Suprapubic skin (tissue), 4 donors: ENCODE measurements at places on chromosomes 7 and 10.

- DNase-seq: no peak
These were observed 214.2 kb upstream of the KAT6B start for GRCh38 chr10:74612195-74612594.

GRCh38 chr7:46745707-46746090 lies 824.6 kb upstream of the IGFBP3 start:
- DNase-seq: no peak

GRCh38 chr7:124566583-124566982 lies 199.0 kb downstream of the GPR37 start:
- no peak for DNase-seq

GRCh38 chr7:42127232-42127622 lies 109.8 kb downstream of the GLI3 start:
- no peak for DNase-seq

- DNase-seq: no peak
These were observed 844 bp downstream of the XPNPEP1 start for GRCh38 chr10:109922358-109922975.

GRCh38 chr10:109127363-109127762 lies 795.9 kb downstream of the XPNPEP1 start:
- DNase-seq: no peak

DNA sequence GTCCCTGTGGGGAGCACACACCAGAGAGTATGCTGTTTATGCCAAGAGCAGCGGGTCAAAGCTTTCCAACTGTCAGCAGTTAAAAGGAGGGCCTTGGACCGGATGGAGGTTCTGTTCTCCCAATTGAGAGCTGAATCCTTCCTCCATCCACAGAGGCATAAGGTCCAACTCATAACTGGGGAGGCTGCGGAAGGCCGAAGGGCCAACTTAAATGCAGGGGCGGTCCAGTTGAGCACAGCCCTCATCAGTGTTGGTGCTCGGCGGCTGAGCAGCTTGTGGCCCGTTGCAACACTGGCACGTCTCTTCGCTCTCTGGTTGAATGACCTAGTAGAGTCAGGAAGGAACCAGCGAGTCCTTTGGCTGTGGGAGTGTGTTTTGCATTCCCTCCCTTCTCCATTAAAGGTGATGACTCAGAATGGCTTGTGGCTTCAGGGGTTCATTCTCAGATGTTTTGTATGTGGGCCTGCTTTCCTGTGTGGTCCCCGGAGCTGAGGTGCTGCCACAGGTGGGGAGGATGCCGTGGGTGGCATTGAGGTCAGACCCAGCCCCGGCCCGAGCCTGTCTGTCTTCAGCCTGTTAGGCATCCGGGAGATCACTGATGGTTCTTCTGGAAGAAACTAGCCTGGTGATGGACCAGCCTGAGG lies 44.8 kb upstream of the DMBT1 start:
- no peak for DNase-seq

GRCh38 chr10:29227201-29227600 lies 61.7 kb upstream of the LYZL1 start:
- no peak for DNase-seq

DNA sequence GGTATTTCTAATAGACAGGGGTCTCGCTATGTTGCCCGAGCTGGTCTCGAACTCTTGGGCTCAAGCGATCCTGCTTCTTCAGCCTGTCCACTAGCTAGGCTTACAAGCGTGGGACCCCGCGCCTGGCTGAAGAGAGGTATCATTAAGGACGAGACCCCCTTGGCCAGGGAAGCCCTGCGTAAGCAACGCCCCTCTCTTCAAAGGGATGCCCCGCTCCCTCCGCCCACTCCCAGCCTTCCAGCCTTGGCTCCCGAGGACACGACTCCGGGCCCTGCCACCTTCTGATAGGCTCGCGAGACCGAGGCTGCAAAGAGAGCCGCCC lies 220 bp upstream of the ZKSCAN5 start:
- DNase-seq: peak; percentile 99

GRCh38 chr10:6704896-6705295 lies 124.8 kb upstream of the PRKCQ start:
- DNase-seq: no peak

DNA sequence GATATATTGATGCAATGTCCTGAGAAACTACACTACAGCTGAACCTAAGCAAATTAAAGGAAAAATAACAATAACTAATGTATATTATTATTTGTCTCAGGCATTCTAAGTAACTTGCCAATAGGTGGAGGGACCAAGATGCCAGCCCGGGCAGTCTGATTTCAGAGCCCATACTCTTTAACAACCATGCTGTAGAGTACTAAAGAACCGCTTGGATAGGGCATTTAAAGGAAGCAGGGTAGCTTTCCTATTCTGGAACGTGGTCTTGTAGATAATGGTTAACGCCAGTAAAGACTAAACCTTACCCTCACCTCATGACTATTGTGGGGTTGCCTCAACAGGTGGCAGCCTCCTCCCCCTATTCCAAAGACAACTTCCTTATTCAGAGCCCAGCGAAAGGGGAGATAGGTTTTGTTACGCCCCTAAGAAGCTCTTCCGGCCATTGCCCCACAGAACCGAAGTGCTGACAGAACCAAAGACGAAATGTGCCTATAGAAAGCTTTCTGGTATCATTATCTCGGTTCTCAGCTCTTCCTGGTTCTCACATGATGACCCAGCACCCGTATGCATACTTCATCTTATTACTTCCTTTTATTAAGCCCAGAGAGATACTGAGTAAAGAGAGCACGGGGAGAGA lies 707 bp upstream of the C1GALT1 start:
- no peak for DNase-seq

GRCh38 chr10:96341219-96342182 lies 17.3 kb downstream of the OPALIN start:
- no peak for DNase-seq

DNA sequence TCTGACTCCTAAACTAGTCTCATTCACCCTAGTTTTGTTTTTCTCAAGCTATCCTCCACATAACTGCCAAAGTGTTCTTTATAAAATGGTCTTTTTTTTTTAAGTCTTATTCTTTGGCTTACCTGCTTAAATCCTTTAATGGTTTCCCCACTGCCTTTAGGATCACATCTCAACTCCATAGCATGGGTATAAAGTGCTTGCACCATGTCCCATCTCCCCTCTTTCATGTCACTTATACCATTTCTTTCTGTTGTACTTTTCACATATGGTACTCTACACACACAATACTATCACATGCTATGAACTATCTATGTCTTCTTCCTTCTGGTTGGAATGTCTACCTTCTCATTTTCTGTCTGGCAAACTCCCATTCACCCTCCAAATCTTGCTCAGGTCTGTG lies 5.1 kb downstream of the MTPAP start:
- no peak for DNase-seq

DNA sequence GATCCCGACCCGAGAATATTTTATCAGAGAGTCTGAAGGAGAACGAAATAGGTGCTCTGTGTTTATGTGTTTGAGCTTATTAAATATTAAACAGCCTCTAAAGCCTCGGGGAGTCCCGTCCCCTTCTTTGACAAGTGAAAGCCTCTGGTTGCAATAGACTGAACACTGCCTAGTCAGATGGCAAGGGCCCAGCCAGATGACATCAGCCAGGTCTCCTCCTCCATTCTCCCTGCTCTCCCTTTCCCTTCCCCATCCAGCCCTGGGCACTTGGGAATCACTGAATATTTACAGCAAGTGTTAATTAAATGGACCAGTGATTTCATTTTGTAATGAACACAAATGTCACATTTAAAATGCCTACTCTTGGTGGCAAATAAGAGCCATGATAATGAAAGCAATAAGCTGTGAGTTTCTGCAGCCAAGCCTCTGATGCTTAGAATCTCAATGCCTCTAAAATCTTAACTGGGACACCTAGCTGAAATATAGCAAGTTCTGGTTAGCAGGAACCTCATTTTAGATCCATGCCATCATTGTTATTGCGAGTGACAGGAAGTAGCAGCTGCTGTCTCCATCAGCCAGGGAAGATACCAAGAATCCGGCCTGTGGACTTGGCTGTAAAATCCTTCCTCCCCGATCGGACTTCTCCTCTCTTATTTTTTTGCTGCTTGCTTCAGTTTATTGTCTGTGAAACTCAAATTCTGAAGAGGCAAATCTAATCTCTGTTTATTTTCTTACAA lies 202.1 kb downstream of the PRPF18 start:
- DNase-seq: no peak

GRCh38 chr10:110174201-110174600 lies 33.2 kb upstream of the MXI1 start:
- no peak for DNase-seq

GRCh38 chr10:100038561-100039071 lies 28.9 kb upstream of the DNMBP start:
- DNase-seq: no peak

DNA sequence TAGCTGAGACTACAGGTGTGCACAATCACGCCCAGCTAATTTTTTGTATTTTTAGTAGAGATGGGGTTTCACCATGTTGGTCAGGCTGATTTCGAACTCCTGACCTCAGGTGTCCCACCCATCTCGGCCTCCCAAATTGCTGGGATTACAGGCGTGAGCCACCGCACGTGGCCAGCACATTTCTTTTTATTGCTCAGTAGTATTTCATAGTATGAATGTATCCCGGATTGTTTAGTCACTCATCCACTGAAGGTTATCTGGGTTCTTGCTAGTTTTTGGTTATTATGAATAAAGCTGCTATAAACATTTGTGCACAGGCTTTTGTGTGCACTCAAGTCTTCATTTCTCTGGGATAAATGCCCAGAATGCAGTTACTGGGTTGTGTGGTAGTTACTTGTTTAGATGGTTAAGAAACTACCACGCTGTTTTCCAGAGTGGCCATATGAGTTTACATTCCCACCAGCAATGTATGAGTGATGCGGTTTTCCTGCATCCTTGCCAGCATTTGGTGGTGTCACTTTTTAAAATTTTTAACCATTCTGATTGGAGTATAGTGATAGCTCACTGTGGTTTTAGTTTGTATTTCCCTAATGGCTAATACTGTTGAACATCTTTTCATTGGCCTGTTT lies 275.8 kb upstream of the LYZL1 start:
- DNase-seq: no peak

- no peak for DNase-seq
These were observed 297.9 kb upstream of the NFE2L3 start for GRCh38 chr7:25854059-25854458.

DNA sequence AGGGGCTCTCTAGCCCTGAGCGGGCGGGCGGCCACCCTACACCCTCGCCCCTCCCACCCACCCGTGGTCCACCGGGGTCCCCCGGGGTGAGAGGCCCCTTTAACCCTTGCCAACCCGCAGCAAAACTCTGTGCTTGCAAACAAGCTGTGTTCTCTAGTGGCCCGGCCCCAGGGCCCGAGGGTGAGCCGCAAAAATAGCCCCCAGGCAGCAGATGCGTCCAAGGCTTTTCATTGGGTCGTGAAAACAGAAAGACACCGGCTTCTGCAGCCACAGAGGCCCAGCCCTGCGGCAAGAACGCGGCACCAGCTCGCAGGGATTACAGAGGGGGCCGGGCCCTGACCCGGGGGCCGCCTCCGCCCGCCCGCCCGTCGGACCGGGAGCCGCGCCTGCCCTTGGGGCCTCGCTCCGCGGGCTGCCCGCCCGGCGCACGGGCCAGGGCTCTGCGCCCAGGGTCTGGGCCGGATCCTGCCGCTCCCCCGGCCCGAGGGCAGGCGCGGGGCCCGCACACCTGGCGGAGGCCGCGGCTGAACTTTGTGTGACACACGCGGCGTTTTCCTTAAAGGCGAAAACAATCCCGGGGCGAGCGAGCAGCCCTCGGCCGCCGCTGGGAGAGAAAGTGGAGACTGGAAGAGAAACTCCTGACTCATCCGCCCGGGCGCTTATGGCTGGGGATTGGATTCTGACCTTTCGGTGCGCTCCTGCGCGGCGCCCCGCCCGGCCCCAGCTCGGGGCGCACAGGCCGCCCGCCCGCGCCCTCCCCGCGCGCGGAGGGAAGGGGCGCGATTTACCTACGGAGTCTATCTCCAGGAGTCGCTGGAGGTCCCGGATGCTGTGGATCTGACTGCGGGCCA lies 2.8 kb downstream of the PDGFA start:
- DNase-seq: no peak

GRCh38 chr10:287026-287709 lies 151.9 kb downstream of the ZMYND11 start:
- no peak for DNase-seq

- DNase-seq: no peak
These were observed 13.0 kb upstream of the DLG5 start for GRCh38 chr10:77939561-77940001.

DNA sequence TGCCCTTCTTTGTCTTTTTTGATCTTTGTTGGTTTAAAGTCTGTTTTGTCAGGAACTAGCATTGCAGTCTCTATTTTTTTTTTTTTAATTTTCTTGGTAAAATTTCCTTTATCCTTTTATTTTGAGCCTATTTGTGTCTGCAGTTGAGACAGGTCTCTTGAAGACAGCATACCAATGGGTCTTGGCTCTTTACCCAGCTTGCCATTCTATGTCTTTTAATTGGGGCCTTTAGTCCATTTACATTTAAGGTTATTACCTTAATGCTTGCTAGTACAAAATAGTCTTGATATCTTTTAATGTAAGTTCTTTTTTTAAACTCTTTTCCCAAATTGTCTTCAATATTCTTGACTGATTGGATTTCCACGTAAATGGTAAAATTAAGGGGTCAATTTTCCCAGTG lies 398.3 kb upstream of the CHRM2 start:
- no peak for DNase-seq

DNA sequence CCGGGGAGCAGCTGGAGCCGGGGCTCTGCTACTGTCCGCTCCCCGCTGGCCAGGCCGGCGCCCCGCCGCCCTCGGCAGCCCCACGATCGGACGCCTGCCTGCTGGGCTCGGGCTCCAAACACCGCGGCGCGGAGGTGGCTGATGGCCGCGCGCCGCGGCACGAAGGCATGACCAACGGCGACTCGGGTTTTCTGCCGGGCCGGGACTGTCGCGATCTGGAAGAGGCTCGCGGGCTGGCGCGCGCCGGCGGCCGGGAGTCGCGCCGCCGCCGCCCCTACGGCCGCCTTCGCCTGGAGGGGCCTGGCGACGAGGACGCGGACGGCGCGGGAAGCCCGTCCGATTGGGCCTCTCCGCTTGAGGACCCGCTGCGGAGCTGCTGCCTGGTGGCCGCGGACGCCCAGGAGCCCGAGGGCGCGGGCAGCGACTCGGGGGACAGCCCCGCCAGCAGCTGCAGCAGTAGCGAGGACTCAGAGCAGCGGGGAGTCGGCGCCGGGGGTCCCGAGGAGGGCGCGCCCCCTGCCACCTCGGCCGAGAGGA lies 570 bp downstream of the TBC1D12 start:
- DNase-seq: no peak

- DNase-seq: no peak
These were observed 289.1 kb upstream of the SHH start for GRCh38 chr7:156101355-156101754.

DNA sequence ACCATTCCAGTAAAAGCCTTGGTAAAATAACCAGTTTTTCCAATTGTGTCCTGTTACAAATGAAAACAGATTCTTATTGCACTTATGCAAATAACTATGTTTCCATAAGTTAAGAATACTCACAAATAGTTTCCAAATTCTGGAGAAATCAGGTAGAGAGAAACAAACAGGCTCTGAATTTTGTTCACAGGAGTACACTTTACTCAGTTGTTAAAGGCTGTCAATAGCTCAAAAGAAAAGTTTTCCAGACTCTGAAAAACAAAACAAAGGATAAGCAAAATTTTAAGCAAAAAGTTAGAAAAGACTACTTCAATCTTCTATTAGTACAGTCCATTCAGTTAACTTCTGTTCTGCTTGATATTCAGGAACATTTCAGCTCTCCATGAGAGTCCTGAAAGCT lies 32.8 kb upstream of the ZNF365 start:
- DNase-seq: no peak

- DNase-seq: no peak
These were observed 186.1 kb downstream of the MTERF1 start for GRCh38 chr7:91694351-91694841.
